GM18507 (cell line): ENCODE measurements at places on chromosomes 2 and 18.

DNA sequence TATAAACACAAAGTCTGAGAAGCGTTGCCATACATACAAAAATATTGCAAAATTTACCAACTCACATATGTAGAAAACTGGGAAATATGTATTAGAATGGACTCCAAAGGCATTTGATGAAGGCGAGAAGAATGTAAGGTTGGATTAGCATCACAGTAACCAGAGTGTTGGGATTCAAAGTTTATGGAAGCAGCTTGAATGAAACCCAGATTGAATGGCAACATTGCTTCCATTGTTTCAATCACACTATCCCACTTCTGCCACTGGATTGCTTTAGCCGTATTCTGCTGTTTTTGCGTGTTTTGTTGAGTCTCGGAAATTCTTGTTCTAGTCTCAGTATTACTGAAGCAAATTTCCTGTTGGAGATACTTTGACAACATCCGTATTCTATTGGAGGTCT, 609.0 kb upstream of the LRATD1 start:
- DNase-seq, result no peak

GRCh38 chr2:78260861-78261260, 738.7 kb upstream of the LRRTM4 start:
- no peak for DNase-seq

DNA sequence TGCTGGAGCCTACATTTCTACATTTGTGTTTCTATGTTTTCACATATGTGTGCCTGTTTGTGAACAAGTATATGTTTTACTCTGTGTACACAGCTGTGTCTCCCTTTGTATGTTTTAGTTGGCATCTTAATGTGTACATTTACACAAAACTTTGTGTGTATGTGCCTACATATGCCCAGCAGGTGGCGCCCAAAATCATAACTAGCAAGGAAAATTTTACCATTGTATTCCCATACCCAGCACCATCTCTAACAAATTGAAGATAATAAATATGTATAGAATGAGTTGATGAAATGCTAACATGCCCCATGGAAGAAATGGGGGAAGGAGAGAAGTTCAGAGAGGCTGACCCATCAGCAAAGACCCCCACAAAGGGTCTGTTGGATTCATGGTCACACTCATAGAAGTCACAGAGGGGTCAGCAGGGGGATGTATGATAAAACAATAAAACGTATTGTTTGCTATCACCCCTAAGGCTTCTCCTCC, 48.1 kb downstream of the PKDCC start:
- DNase-seq, result no peak

GRCh38 chr18:48197819-48198218, 211.4 kb downstream of the ZBTB7C start:
- DNase-seq, result no peak

DNA sequence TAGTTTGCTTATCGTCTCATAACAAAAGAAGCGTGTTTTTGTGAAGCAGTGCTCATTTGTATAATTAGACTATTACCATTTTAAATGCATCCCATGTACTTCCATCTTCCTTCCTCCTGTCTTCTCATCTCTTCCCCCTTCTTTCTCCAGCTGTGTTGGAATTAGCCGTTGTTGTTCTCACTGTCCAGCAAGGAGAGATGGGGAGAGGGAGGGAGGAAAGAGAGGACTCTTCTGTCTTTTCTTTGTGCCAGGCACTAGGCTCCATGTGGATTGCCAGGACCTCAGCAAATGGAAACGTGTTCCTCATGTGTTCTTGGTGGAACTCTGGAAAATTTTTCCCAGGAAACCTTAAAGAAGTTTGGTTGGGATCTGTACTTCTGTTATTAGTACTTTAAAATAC, 131.7 kb downstream of the PHLPP1 start:
- no peak for DNase-seq

- DNase-seq, result no peak
These were observed 67.4 kb upstream of the ZEB2 start for GRCh38 chr2:144587306-144587705.

DNA sequence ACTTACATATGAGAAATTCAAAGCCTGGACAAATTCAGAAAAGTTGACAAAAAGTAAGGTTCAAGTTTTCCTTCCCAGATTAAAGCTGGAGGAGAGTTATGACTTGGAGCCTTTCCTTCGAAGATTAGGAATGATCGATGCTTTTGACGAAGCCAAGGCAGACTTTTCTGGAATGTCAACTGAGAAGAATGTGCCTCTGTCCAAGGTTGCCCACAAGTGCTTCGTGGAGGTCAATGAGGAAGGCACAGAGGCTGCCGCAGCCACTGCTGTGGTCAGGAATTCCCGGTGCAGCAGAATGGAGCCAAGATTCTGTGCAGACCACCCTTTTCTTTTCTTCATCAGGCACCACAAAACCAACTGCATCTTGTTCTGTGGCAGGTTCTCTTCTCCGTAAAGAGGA, 17.0 kb downstream of the SERPINB8 start:
- no peak for DNase-seq
